Activated naive CD4-positive, alpha-beta T cell treated with anti-CD3 and anti-CD28 coated beads, Interleukin-2, amount 50 U/mL, for 16 hours (primary cell): ENCODE measurements at places on chromosomes 1 and 21.

DNA sequence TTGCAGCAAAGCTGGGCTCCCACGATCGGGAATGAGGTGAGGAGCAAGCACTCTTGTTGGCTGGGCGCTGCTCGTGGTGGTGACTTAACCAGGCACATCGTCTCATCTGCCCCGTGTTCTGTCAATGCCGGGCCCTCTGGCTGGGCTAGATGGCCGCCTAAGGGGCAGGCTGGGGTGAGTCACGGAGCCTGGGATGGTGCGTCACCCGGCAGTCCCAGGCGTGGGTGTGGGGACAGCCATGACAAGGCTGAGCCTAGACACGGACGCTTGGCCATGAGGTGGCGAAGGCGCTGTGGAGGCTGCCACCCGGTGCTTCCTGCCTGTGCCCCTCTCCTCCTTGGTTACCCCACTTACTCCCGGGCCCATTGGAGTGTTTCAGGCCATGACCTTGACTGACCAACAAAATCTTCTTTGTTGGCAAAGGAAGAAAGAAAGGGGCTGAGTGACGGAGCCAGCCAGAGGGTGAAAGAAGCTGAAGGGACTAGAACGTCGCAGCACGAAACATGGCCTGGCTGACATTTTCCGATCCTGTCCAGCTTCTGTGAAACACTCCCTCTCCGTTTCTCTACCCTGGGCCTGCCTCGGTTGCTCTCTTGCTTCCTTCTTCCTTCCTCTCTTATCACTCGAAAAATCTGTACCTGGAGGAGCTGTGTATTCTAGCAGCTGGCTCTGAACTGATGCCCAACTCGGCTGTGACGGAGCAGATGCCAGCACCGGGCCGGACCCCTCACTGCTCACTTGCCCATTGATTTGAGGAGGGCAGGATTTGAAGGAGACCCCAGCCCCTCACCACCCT, 596 bp downstream of the CD247 start:
- DNase-seq, result peak; percentile 90

- no peak for DNase-seq
Measured at GRCh38 chr1:33097137-33097611, 16.2 kb downstream of the AZIN2 start.

- DNase-seq, result no peak
Measured at GRCh38 chr1:178959543-178960460, 65.9 kb upstream of the FAM20B start.

DNA sequence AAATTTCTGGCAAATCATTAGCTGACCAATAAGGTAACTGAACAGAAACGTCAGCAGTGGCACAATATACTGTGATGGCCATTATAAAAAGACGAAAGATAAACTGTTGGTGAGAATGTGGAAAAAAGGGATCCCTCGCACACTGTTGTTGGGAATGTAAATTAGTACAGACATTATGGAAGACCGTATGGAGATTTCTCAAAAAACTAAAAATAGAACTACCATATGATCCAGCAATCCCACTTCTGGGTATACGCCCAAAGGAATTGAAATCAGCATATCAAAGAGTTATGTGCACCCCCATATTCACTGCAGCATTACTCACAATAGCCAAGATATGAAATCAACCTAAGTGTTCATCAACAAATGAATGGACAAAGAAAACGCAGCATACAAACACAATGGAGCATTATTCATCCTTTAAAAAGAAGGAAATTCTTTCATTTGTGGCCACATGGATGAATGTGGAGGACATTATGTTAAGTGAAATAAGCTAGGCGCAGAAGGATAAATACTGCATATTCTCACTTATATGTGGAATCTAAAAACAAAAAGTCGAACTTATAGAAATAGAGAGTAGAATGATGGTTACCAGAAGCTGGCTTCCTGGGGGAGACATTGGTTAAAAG, 257.7 kb downstream of the RHOU start:
- no peak for DNase-seq

DNA sequence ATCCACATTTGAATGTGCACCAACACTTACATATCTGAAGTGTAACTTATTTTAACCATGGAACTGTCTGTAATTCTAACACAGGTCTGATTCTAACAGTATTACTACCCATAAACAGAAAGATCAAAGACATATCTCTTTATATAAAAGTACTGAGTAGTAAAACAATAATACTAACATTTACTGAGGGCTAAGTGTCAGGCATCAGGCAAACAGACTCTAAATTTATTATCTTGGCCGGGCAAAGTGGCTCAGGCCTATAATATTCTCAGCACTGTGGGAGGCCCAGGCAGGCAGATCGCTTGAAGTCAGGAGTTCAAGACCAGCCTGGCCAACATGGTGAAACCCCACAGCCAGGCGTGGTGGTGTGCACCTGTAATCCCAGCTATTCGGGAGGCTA, 85.9 kb downstream of the JAK1 start:
- DNase-seq, result no peak

DNA sequence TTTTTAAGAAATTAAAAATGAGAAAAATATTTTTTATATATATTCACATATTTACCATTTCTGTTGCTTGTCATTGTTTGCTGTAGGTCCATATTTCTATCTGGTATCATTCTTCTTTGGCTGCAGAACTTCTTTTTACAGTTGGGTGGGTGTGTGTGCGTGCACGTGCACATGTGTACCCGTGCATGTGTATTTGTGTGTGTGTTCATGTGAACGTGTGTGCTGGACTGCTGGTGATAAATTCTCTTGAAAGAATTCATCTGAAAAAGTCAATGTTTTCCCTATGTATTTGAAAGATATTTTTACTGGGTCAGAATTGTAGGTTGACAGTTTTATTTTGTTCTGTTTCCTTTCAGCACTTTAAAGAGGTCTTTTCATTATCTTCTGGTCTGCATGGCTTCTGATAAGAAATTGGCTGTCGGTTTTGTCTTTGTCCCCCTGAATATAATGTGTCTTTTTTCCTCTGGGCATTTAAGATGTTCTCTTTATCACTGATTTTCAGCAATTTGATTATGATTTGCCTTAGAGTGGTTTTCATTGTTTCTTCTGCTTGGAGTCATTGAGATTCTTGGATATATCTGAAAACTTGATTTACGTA, 34.5 kb upstream of the DPH5 start:
- DNase-seq, result no peak

DNA sequence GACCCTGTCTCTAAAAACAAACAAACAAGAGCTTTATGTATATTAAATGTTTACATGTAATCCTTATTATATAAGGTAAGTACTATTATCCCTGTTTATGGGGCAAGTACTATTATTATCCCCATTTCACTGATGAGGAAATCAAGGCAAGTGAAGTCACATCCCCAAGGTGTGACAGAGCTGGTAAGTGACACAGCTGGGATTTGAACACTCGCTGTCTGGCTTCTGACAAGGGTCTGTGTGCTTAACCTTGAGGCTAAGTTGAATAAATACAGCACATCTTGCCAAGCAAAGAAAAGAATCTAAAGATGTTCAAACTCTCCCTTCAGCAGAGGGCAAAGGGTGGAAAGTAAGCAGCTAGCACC, 167.9 kb upstream of the IRF2BP2 start:
- DNase-seq, result no peak

DNA sequence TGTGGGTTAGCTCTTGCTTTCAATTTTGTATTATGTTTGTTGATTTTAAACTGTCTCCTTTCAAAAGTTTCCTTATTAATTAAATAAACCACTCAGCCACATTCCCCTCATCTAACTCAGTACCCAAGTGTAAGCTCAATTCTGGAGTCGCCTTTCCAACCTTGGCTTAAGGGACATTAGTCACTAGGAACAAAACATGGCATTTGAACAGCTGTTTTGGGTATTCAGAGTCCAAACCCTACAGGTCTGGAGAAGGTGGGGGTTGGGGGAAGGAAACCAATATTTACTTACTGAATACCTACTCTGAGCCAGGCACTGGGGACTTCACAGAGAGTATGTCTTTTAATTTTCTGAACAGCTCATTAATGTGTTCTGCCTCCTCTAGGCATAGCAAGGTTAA, 117.2 kb upstream of the JUN start:
- no peak for DNase-seq

DNA sequence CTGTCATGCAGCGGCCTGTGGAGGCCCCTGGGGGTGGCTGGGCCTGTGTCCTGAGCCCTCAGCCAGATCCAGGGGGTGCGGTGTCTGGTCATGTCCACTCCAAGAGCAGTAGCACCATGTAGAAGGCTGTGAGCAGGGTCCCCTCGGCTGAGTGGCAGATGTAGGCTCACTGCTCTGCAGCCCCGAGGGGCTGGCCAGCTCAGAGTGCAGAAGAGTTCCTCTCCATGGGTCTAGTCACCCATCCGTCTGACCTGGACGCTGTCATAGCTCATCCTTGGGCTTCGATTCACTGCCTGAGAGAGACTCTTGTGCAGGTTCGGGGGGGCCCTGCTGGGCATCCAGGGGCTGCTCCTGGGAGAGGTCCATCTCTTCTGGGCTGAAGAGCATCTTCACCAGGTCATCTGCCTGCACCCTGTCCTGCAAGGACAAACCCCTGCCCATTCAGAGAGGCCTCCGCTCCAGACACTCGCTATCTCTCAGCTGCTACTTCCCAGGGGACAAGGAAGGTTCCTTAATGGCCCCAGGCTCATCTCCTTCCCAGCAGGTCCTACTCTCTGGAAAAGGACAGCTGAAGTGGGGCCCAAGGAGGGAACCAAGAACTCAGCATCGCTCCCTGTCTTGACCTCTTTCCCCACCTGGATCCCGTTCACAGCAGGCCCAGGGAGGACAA, 6.5 kb upstream of the CLDN19 start:
- no peak for DNase-seq

DNA sequence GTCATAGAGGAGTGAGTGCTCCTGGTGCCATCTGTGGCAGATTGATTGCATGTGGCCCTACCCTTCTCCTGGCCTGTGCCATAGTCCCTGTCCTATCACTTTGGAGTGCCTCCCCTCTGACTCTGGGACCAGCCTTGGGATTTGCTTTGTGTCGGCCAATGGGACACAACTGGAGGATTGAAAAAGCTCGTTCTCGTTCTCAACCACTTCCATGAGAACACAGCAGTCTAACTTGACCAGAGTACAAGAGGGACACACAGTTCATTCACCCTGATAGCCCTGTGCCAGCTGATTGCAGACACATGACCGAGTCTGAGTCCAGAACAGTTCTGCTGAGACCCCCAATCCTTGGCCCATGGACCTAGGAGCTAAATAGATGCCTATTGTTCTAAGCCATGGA, 47.8 kb downstream of the C1orf198 start:
- DNase-seq, result no peak

GRCh38 chr1:177480741-177481305, 310.1 kb downstream of the BRINP2 start:
- DNase-seq, result no peak

- DNase-seq, result peak; percentile 97
Measured at GRCh38 chr1:32291708-32292538, at the start of gene HDAC1. HDAC1 (plus strand) TSS chr1:32292083; CDS start chr1:32292170, 87 bp downstream.

DNA sequence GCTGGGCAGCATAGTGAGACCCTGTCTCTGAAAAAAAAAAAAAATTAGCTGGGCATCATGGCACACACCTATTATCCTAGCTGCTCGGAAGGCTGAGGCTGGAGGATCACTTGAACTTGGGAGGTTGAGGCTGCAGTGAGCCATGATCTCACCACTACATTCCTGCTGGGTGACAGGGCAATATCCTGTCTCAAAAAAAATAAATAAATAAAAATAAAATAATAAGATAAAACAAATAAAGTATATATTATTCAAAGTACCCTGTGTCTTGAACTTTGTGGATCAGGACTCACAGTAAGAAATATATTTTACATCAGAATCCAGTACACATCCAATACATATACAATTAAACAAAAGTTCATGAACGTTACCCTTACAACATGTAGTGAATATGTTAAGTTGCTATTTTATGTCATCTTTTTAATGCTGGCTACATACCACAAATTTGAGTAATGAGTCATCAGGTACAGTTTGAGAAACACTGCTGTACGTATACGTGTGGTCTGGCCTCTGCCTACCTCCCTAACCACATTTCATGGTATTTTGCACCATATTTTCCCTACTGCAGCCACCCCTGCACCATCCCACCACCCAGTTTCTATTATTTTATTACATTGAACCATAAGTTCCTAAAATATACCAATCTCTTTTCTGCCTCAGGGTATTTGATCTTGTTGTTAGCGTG, 4.4 kb downstream of the NME7 start:
- DNase-seq, result peak; percentile 23

DNA sequence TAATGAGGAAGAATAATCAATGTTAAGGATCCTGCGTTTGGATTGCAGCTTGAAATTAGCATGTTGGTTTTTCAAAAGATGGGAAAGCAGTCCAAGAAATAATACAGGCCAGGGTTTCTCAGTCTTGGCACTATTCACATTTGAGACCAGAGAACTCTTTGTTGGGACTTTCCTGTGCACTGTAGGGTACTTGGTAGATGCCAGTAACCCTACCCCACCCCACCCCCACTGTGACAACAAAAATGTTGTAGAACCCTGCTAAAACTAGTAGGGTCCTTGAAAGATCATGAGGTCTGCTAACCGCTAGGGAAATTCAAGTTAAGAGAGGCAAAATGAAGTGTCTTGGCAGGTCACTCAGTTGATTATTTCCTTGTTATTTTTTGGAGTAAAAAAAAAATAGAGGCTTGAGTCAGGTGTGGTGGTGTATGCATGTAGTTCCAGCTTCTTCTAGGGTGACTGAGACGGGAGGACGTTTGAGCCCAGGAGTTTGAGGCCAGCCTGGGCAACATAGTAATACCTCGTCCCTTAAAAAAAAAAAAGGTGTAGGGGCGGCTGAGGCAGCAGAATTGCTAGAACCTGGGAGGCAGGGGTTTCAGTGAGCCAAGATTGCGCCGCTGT, 53.3 kb downstream of the SPEN start:
- DNase-seq, result no peak

GRCh38 chr1:225772323-225772768, 5.3 kb upstream of the SRP9 start:
- DNase-seq, result no peak

DNA sequence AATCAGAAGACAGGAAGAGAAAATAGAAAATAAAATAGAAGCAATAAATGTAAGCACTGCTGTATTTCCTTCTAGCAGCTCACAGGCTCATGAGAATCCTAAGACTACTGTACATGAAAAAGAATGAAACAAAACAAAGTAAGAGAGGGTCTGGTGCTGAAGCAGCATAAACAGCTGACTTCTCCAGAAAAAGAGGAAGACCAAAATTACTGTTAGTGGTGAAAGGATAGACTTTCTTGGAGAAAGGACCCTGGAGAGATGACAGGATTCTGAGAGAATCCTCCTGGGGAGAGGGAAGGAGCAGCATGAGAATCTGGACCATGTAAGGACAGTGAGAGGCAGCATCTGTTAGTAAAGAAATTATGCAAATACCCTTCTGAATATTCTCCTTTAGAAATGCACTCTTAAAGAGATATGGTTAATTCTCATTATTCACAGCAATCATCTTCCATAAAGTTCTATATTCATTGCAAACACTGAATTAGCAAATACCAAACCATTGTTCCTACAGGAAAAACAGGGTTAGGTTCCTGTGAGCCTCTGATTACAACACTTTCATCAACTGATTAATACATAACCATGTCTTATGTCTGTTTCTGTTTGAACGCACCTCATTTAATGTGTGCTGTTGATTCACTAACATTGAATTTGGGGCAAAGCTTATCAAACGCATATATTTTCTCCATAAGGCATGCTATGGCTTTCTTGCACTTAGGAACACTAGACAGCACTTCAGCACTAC, 17.0 kb downstream of the SLC25A24 start:
- DNase-seq, result no peak

GRCh38 chr21:37369307-37369854, 2.8 kb downstream of the DYRK1A start:
- DNase-seq, result no peak

- DNase-seq, result no peak
Measured at GRCh38 chr1:77446841-77447555, 165.2 kb downstream of the AK5 start.
